ENCODE measurements at places on chromosomes 16 and 17.

GRCh38 chr16:15810411-15810810 lies 46.4 kb downstream of the MYH11 start:
- DNase-seq: no peak

DNA sequence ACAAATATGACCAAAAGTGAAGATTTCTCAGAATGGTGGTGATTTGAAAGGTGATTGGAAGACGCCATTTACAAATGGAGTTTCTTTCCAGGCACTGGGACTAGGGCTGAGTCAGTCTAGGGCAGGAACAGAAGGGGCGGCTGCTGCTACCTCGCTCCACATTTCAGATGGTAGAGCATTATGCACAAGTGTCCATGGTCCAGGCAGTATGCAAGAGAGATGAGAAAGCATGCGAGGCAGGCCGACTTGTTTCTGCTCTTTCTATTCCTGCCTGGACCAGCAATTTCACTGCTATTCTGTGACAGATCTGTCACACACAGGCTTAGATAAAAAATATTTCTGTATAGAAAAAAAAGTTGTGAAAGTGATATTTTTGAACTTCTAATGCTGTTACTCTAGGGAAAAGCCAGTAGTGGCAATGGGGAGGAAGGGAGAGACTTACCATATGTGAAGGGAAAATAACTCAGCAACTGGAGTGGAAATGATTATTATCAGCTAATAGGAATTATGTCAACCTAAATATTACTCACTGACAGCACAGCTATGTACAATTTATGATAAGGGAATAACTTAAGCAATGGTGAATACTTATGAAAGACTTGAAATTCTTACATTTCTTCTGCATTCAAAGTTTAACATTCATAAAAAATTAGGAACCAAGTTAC lies 134.7 kb upstream of the NETO2 start:
- DNase-seq: no peak

DNA sequence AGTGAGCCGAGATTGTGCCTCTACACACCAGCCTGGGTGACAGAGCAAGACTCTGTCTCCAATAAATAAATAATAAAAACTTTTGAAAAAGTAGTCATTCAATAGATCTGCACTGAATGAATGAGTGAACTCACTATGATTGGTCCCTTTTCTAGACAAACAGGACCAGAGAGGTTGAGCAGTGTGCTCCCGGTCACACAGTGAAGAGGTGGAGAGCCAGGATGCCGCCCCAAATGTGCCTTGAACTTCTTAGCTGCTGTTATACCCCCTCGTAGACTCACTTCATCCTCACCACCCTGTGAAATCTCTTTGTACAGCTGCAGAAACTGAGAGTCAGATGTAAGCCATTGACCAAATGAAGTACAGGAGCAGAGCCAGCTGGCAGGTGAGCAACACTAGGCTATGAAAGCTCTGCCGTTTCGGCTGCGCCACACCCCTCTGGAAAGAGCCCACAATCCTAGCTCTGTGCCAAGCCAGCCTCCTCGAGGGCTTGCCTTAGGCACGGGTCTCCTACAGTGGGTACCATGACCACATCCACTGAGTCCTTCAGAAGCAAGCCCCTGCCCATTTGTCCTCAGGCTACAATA lies 7.8 kb upstream of the KIAA0513 start:
- no peak for DNase-seq

- peak; percentile 94 for DNase-seq
Observed at GRCh38 chr17:79741751-79742588, 11.2 kb downstream of the ENPP7 start.

GRCh38 chr17:8598913-8599312 lies 31.6 kb downstream of the MYH10 start:
- DNase-seq: no peak

- DNase-seq: no peak
Observed at GRCh38 chr16:67537270-67537635, 8.6 kb downstream of the RIPOR1 start.

GRCh38 chr16:67803894-67804293 lies 2.5 kb downstream of the RANBP10 start:
- DNase-seq: no peak

GRCh38 chr16:67456391-67457081 lies 24.4 kb downstream of the ATP6V0D1 start:
- DNase-seq: no peak

DNA sequence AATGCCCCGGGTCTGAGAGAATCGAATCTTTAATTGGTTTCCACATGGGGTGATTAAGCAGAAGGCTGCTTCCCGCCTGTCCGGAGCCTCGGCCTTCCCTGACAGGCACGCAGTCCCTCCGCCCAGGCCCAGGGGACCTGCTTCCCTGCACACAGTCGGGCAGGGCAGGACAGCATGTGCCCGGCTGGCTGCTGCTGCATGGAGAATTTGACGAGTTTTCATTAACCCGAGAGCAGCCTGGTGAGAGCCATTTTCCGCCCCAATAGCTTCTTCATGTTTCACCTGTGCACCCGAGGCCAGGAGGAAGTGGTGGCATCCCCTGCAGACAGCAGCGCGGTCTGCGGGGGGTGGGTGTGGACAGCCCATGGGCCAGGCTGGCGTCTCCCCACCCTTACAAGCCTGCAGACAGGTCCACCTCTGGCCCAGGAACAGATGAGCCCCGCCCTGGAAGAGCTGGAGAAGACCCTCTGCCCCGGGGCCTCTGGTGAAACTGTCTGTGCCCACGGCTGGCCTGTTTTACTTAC lies 67.0 kb downstream of the KLHDC4 start:
- no peak for DNase-seq

- DNase-seq: no peak
Observed at GRCh38 chr17:332558-333322, 19.9 kb downstream of the RPH3AL start.

DNA sequence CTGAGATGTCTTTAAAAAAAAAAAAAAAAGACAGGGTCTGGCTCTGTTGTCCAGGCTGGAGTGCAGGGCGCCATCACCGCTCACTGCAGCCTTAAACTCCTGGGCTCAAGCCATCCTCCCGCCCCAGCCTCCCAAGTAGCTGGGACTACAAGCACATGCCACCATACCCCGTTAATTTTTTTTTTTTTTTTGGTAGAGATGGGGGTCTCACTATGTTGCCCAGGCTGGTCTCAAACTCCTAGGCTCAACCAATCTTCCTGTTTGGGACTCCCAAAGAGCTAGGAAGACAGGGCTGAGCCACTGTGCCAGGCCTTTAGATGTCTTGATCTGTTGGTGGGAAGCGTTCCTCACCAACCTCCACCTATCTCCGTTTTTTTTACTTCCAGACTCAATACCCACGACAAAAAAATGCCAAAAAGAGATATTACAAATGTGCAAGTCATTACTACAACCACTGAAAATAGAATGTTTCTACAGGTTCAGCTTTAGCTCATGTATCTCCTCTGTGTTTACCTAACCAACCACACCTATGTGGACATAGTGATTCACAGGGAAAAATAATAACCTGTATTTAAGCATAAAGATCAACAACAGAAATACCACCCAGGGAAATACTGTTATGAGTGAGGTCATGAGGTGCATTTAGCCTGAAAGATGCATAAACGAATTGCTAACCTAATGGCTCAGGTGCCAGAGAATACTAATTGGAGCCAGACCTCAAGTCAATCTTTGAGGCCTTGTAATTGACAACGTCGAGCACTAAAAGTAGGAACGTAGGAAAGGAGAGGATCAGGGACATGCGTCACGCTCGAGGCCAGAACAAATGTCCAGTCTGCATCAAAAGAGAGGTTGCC lies 22.6 kb downstream of the NACA2 start:
- DNase-seq: no peak

DNA sequence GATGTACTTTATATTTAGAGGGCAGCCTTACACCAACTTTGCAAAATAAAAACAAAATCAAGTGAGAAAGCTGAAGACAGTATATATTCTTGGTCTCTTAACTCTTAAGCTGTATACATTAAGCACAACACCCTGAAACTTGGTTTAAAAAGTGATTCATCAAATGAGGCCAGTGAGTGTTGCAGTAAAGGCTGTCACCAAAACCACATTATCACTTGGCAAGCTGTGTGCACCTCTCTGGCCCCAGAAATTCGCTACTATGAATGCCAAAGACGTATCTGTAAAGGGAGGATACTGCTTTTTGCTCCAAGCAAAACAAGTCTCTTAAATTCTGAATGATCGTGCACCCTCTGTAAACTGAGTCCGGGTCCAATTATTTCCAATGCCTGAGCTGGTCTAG lies 163.9 kb downstream of the ZFHX3 start:
- no peak for DNase-seq
